Activated naive CD8-positive, alpha-beta T cell treated with anti-CD3 and anti-CD28 coated beads, Interleukin-2, amount 10 ng/mL, durations not matched to agents 7 days and 5 days (primary cell): ENCODE measurements at places on chromosomes 1 and 21. TPM values are rescaled to one million over a fixed set of nuclear protein-coding genes. Genes with fewer than 3 reads are reported as not detected.
A peak's percentile ranks its signal among the peaks of the same experiment; 100 is the strongest.

PCP4 gene
- not detected for total RNA-seq

LEMD1 gene
- 0.97 TPM for total RNA-seq

DNA sequence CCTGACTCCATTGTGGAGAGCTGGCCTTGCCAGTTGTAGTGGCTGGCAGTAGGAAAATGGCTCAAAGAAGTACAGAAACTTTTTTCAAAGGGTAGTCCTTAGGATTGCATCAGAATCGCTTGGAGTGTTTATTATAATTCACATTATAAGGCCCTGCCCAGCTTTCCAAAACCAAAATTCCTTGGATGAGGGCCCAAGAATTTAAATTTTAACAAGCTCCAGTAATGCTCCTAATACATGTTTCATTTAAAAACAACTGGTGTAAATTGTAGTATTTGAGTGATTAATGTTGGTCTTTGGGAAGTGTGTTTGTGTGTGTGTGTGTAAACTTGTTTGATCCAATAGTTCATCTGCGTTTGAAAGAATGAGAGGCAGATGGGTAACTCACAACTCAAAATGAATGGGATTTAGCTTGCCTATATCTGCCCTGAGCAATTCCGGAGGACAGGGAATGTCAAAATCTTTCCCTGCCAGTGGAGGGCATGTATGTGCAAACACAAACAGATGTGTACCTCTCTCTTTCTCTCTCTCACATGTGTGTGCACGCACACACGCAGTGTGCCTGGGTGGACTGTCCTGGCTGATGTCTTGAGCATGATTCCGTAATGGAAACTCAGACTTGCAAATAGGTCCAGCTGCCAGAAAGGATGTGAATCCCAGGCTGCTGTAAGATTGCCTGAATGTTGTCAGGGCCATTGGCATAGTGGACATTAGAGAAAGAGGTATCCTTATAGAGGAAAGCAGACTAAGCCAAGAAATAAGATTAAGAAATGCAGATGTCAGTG lies 293.1 kb downstream of the LMX1A start:
- no peak for DNase-seq

GRCh38 chr1:223207293-223208066 lies 64.4 kb upstream of the TLR5 start:
- DNase-seq, result no peak

DNA sequence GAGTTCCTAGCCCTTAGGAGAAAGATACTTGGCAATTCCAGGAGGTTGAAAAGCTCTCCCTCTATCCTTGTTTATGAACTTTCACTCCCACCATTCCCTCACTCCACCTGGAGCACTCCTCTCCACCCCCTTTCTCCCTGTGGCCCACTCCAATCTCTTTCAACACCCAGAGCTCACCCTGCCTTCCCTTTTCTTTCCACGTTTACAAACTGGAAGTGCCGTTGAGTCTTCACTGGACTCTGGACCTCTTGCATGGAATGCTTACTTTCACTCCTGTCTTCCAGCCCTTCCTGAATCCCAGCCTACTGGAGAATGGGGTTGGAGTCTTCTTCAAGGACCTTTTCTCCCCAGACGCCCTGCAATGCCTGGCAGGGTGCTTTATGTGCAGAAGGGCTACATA lies 198.5 kb downstream of the RHOU start:
- no peak for DNase-seq

- no peak for DNase-seq
Measured at GRCh38 chr1:178023181-178023618, 53.3 kb upstream of the SEC16B start.

LCE6A gene
- total RNA-seq, result not detected

DNA sequence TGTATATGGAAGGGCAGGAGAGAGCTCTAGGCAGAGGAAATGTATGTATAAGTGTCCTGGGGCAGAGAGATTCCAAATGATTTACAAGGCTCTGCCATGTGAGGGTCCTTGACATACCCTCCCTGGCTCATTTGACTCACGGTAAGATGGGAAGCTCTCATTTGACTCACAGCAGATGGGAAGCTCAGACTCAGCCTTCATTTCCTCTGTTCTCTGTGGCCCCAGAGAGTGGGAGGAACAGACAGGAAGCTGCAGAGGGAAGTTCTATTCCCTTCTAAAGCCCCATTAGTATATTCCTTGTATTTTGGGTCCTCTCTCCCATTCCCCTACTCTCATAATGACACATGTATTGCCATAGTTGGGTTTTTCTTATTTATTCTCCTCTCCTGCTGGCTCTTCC lies 44.9 kb downstream of the FOXD2 start:
- DNase-seq, result no peak

GRCh38 chr1:28740118-28740517 lies 3.4 kb downstream of the YTHDF2 start:
- DNase-seq, result no peak

FALEC gene
- 0.58 TPM for total RNA-seq

DNA sequence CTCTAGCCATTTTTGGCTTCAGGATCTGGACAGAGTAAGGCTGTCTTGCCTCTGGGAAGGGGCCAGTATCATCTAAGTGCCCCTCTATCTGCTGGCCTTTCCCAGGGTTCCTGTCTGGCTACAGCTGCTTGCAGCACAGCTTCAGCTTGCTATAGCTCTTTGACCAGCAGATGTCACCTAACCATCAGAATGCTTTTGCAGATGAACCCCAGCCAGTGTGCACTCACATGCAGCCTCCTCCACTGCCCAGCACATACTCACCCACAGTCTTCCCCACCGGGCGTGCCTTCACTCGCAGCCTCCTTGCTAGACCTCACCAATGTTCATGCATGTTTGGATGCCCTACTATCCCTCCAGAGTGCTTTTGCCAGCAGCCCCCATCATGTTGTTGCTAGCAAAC lies 769.0 kb downstream of the BRINP3 start:
- DNase-seq, result no peak

GRCh38 chr1:241531195-241532161 lies 700 bp upstream of the KMO start:
- no peak for DNase-seq

GRCh38 chr21:14259747-14260146 lies 43.8 kb downstream of the RBM11 start:
- DNase-seq, result no peak

SETD4 gene
- 29.7 TPM for total RNA-seq

SZT2 gene
- total RNA-seq, result 88.2 TPM

DNA sequence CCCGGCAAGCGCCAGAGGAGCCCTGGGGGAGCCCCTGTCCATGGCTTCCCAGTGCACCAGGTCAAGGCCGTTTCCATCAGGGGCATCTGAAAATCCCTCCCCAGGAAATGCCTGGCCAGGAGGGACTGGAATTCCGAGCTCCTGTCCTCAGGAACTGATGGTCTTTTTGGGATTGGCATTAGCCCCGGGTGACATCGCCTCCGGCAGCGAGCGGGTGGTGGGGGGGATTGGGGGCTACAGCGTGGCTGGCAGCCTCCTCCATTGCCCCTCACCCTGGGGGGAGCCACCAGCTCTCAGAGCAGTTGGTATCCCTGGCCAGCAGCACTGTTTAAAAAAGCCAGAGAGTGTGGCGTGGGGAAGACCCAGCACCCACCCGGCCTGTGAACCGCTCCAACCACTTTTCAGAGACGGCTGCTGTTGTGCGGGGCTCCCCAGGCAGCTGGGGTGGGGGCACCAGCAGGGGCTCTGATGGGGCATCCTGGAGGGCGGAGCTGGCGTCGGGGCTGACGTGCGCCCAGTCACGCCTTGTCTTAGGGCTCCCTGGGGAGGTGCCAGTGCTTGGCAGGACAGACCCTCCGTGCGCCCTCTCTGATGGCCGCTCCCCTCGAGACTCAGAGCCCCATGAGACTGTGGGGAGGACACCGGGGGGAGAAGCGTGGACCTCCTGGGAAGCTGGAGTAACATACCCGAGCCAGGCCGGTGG lies 62.9 kb upstream of the TTC34 start:
- no peak for DNase-seq

DNA sequence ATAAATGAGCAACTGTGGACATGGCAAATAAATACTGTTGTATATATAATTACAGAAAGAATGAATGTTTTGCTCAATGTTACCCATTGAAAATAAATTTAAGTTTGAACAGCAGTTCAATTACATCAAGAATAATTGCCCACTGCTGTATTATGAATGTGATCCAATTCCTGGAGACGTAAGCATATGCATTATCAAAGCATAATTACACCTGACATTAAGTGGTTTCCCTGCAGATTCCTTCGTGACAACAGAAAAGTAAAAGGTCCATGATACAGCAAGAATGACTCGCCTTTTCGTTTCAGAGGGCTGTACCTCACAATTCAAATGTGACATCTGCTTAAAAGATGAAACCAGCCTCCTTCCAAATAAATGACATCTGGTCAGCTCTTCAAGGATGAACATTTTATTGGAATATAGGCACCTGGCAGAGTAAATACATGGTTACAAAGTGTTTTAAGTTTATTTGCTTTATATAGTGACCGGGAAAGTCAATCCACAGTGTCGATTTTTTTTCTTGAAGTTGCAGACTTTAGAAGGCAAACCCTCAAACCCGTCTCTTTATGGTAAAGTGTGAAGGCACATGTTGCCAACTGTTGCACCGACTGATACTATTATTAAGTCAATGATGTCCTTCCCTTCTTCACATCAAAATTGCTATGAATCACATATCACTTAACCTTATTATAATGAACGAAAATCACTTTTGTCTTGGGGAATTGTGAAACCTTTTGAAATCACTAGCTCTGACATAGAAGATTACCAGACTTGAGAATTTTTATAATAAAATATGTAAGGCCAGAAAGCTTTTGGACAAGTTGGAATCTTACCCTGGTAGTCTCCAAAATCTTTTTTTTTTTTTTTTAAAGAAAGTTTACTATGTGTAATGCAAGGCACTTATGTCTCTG lies 36.2 kb upstream of the EDEM3 start:
- no peak for DNase-seq

GPR25 gene
- total RNA-seq, result 0.75 TPM

GRCh38 chr1:196690582-196690981 lies 38.7 kb downstream of the CFH start:
- no peak for DNase-seq

- no peak for DNase-seq
Measured at GRCh38 chr21:36908260-36908908, 58.1 kb downstream of the HLCS start.

- DNase-seq, result no peak
Measured at GRCh38 chr1:106680216-106680615, 376.3 kb upstream of the PRMT6 start.

GRCh38 chr1:44315521-44315920 lies 39.5 kb downstream of the ERI3 start:
- DNase-seq, result no peak

- DNase-seq, result no peak
Measured at GRCh38 chr1:2935751-2936390, 85.4 kb upstream of the ACTRT2 start.

UROD gene
- 71.7 TPM for total RNA-seq

DNA sequence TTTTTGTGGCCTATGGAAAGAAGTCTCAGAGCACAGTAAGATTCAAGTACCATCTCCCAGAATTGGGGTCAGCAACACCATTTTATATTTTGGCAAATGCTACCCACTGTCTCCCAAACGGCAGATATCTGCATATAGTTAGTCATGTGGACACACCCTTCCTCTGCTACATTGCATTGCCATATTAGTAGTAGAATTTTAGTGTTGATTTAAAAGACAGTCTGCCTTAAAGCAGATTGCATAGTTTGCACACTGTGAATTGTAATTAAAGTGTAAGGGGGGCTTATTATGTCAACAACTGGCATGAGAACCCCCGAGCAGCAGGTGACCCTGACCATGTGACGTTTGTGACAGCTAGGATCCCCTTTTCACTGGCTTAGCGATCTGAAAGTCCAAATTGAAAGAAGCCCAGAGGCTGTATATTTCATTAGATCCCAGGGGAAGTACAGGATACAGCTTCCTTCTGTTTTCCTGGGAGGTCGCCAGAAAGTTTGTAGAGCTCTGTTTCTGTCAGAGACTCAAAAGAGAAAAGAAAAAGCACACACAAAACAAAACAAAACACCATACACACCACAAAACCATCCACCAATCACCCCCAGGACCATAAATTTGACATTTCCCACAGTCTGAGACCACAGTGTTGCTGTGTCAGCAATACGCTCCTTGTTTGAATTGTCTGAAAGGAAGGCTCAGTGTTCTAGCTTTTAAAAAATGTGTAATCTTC lies 172.4 kb downstream of the NFIA start:
- DNase-seq, result no peak

CELA3B gene
- not detected for total RNA-seq

PPIAL4G gene
- 1.8 TPM for total RNA-seq

GRCh38 chr1:83845437-83846071 lies 153.4 kb downstream of the TTLL7 start:
- no peak for DNase-seq

BTBD8 gene
- 2.7 TPM for total RNA-seq

GRCh38 chr1:109089242-109090015 lies 1.1 kb upstream of the TMEM167B start:
- DNase-seq, result peak; percentile 56

DNA sequence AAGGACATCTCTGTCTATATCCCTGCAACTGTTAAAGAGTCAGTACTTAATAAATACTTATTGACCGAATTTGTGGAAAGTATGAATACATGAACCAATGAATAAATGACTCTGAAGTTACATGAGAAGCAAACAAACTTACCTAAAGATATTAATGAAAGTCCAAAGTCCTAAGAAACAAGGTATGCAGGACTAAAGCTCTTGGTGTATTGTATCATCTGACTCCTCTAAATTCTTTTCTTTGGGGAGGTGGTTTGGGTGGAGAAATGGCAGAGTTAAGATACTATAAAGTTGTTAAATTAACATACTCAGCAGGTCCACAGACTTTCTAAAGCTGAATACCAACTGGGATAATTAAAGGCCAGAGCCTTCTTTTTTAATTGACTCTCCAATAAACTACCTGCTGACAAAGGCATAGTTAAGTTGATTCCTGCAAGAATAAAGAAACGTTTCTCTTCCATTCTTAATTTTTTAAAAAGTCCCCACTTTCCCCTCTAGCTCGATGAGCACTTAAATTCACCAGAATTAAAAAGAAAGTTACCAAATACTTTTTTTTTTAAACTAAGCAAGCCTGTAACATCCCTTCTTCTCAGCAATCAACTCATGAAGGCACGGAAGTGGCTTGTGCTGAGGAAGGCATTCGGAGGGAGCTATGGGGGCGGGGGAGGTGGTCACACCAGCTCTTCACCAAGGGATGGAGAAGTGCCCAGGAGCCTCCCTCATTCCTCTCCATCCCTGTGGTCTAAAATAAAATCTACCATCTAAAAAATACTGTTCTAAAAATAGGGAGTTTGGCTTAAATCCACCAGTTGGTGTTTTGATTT lies 61.1 kb downstream of the GADD45A start:
- DNase-seq, result no peak

- no peak for DNase-seq
Measured at GRCh38 chr1:210342986-210343780, 14.5 kb downstream of the HHAT start.

PODN gene
- 0.14 TPM for total RNA-seq

- peak; percentile 45 for DNase-seq
Measured at GRCh38 chr1:96845464-96845863, 123.9 kb downstream of the PTBP2 start.

DNA sequence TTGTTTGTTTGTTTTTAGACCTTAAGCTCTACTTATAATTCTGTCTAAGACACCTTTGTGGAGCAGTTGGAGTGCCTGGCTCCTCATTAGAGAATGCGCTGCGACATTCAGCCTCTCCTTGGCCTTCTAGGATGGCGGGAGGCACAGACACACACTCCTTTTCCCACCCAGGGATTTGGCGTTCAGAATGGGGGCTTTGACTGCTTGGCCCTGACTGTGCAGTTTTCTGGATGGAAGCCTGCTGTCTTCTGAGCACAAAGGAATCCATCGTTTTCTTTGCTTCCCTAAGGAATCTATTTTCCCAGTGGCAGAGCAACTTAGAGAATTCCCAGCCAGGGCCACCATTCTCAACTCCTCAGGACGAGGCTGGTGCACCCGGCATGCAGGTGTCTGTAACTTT lies 83.6 kb downstream of the GALNT2 start:
- no peak for DNase-seq

RGS1 gene
- total RNA-seq, result 15.3 TPM

CRNN gene
- not detected for total RNA-seq
